ENCODE measurements at places on chromosomes 3 and 15.

DNA sequence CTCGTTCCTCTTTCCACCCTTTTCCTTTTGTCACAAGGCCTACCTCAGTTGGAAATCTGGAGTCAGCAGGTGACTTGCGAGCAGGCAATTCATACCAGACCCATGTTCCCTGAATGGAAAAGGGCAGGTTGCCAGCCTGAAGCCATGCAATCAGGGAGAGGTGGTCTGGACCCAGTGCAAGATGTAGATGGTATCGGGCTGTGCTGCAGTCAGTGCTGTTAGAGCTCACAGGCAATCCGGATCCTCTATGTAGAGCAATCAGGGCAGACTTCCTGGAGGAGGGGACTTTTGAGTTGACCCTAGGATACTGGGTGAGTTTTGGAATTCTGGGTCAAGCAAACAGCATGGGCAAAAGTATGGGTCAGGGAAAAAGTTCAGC is 18.9 kb downstream of the LOXL1 start:
- no peak for DNase-seq

DNA sequence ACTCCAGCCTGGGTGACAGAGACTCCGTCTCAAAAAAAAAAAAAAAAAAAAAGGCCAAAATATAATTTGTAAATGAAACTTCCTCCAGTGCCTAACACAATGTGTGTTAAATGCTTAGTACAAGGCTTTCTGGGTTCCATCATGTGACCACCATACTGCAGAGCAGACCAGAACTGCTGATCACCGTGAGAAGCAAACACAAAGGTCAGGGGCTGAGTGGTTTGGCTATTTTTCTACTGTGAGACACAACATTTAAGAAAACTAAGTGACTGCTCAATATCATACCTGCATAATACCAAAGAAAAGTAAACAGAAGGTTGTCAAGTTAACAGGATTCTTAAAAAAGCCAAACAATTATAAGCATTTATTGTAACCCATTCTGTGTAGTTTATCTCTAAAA is 13.2 kb downstream of the ABCC5 start:
- no peak for DNase-seq

- no peak for DNase-seq
Observed at GRCh38 chr3:151305060-151305774, 11.4 kb downstream of the GPR87 start.

- DNase-seq, result no peak
Observed at GRCh38 chr3:86895202-86895601, 95.7 kb downstream of the VGLL3 start.

- DNase-seq, result no peak
Observed at GRCh38 chr3:97839944-97840343, 18.1 kb downstream of the CRYBG3 start.

DNA sequence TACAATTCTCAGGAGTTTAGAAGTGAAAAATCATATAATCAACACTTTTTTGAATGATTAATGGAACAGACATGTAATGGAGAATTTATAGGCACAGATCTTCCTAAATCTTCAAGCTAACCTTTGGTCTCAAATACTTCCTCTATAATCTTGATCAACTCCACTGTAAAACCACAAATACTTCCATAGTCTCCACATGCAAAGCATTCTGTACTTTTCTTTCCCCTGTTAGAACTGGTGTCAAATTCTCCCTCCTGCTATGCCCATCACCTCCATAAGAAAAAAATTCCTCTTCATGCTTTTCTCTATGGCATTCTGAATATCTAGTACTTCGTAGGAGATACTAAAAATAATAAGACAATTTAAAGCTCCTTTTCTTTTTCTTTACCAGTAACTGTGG is 214.3 kb downstream of the ADAMTS9 start:
- DNase-seq, result no peak

GRCh38 chr3:9102240-9102981 is 139.1 kb upstream of the RAD18 start:
- no peak for DNase-seq

- no peak for DNase-seq
Observed at GRCh38 chr3:31361371-31362273, 171.1 kb upstream of the STT3B start.

DNA sequence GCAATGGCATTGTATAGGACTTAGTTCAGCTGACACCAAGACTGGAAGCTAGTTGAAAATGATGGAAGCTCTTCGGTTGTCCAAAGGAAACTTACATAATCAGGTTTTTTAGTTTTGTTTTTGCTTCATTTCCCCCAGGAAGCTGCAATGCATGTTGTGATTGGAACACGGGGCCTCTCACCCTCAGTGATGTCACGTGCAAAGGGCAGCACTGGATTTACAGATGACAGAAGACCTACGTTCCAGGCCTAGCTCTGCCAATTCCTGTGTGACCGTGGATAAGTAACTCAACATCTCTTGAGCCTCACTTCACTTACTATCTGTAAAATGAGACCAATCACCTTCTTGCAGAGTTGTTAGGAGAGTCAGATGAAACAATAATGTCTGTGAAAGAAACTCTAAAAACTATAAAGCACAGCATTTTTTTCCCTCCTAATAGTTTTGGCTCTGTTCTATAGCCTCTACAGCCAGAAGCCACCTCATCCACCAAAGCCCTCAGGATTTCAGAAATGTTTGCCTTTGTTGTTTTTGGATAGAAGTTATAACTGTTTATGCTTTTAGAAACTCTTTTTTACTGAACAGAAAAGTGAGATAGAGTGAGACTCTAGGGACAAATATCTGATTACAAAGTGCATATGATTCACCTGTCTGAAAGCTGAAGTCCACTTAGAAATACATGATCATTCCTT is 4.6 kb downstream of the RBSN start:
- DNase-seq, result no peak

DNA sequence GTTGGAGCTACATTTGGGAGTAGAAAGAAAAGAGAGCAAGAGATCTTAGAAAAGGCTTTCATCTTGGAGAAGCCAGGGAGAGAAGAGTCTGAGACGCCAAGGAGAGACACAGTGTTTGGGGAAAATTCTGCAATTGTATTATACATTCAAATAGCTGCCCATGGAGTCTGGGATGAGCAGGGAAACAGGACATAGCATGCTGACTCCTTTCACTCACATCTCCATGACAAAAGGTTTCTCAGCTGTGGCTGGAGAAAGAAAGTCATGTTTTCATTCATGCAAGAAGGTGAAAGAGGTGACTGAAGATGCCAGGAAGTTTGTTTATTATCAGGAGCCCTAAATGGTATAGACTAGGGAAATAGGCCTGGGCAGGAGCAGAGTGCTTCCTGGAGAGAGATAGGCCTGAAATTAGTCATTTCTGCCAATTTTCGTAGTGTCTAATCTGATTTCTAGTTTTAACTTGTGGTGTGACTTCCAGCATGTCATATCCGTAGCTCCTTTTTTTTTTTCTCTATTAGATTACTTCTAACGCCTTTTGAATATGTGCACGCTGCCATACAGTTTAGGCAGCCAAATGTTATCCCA is 34.1 kb downstream of the ACP3 start:
- no peak for DNase-seq

DNA sequence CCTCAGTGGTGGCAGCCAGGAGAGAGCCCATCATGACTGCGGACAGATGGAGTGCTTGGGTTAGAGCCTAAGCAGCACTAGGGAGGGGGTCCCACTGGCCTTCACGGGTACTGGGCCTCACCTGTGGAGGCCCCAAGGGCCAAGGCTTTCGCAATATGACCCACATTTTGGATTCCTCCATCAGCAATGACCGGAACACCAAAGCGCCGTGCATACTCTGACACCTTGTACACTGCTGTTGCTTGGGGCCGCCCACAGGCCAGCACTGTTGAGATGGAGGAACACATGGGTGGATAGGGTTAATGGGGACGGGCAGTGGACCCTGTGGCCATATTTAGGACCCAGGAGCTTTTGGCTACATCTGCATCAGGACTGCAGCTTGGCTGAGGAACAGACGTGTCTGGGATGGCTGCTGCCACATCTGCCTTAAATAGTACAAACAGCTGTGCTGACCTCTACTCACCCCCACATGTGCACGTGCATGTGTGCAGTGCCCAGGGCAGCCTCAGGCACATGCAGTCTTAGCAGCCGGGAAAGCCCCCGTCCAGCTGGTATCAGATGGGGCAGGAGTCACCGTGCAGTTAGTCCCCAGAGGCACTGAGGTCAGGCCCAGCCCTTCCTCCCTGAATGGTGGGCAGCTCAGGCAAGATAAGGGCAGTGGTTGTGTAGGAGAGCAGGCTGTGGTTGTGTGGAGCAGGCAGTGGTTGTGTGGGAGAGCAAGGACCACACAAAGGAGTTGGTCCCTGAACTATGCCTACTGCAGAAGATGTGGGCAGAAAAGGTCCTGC is 3.3 kb downstream of the NDUFAF3 start:
- DNase-seq, result no peak

DNA sequence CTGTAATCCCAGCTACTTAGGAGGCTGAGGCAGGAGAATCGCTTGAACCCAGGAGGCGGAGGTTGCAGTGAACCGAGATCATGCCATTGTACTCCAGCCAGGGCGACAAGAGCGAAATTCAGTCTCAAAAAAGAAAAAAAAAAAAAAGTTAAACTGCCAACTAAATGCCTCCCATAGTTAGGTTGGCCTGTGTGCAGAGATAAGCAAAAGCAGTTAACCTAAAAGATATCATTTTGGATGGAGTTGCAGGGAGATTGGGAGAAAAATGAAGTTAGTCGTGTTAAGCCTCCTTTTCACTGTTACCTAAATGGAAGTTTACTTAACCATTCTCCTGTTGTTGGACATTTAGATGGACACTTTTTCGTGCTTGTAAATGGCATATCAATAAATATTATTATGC is 11.4 kb upstream of the FETUB start:
- DNase-seq, result no peak

GRCh38 chr15:63970621-63971426 is 75.5 kb downstream of the DAPK2 start:
- no peak for DNase-seq

DNA sequence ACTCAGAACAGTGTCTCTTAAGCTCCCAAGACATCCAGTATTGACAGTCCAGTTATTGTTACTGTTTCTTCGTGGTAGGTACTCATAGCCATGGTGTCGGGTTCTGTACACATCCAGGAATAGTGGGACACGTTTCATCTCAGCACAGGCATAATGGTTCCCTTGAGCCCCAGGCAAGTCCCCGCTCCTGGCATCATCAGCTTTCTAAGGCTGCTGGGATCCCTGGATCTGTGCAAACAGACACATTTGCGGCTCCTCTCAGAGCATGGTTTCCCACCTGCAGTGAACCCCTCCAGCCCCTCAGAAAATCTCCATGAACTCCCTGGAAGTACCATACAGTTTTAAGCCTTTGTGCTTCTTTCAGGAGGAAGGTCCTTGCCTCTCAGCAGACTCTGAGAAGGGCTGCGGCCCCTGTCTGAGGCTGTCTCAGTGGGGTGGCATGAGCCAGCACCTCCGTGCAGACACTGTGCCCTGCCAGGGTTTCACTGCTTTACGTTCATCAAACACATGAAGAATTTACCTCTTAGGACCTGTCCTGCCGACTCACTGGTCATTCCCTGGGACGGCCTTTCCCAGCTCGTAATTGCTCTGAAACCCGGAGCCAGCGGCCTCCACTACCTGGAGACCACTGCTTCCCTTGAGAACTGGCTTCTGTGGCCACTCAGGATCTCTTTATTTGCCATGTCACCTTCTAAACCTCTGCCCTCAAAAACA is 124.9 kb downstream of the LRRK1 start:
- DNase-seq, result peak; percentile 37

- no peak for DNase-seq
Observed at GRCh38 chr3:89275001-89275400, 167.6 kb downstream of the EPHA3 start.

- no peak for DNase-seq
Observed at GRCh38 chr3:126850370-126851085, 132.4 kb upstream of the PLXNA1 start.

GRCh38 chr3:7787871-7788828 is 713.5 kb upstream of the LMCD1 start:
- no peak for DNase-seq

DNA sequence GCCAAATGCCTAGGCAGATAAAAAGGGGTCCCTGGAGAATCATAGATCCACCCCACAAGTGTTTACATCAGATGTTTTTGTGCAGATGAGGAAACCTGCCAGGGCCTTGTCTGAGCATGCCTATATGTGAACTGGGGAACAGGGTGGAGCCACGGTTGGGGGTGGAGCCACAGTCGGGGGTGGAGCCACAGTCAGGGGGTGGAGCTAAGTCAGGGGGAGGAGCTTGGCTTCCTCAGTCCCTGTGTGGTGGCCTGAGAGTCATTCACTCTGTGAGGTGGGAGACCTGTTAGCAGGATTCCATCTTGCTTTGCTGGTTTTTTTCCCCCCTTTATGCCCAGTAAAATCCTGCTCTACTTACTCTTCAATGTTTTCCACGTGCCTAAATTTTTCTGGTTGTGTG is 57.8 kb upstream of the TGFBR2 start:
- no peak for DNase-seq

DNA sequence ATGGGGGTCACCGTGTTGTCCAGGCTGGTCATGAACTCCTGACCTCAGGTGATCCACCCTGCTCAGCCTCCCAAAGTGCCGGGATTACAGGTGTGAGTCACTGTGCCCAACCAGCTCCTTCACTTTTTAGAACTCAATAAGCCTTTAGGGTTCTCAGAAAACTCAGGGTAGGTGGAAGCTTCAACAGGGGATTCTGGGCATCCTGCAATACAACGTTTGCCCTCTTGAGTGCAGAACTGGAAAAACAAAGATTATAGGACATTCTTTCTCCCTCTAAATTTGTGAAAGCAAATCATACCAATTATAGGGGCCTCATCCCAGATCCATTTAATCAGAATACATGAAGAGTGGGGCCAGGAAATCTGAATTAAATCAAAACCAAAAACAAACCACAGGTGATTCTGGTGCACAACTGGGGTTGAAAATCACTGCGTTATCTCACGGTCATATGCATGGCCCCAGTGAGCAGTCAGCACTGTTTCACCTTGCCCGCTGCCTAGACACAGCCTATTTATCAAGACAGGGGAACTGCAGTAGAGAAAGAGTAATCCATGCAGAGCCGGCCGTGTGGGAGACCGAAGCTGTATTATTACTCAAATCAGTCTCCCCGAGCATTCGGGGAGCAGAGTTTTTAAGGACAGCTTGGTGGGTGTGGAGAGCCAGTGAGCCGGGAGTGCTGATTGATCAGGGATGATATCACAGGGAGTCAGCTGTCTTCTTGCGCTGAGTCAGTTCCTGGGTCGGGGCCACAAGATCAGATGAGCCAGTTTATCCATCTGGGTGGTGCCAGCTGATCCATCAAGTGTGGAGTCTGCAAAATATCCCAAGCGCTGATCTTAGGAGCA is 58.4 kb downstream of the TMEM44 start:
- no peak for DNase-seq

- no peak for DNase-seq
Observed at GRCh38 chr15:78322243-78322642, 17.9 kb upstream of the CRABP1 start.

GRCh38 chr15:67758619-67759300 is 66.5 kb upstream of the SKOR1 start:
- no peak for DNase-seq

GRCh38 chr3:113898892-113899291 is 48.9 kb upstream of the ZDHHC23 start:
- DNase-seq, result no peak

DNA sequence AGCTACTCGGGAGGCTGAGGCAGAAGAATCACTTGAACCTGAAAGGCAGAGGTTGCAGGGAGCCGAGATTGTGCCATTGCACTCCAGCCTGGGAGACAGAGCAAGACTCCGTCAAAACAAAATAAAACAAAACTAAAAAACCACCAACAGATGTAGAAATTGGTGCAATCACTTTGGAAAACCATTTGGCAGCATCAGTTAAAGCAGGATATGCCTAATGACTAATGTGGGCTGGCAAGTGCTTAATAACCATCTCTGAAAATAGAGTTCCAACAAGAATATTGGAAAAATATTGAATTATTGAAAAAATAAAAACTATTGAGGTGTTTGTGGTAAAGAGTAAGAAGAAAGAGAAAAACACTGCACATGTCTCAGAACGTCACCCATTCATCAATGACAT is 16.1 kb upstream of the RTP3 start:
- DNase-seq, result no peak

- DNase-seq, result no peak
Observed at GRCh38 chr3:36461597-36461996, 81.3 kb downstream of the STAC start.
